NAMALWA (cell line): ENCODE measurements at places on chromosomes 7 and 10.

DNA sequence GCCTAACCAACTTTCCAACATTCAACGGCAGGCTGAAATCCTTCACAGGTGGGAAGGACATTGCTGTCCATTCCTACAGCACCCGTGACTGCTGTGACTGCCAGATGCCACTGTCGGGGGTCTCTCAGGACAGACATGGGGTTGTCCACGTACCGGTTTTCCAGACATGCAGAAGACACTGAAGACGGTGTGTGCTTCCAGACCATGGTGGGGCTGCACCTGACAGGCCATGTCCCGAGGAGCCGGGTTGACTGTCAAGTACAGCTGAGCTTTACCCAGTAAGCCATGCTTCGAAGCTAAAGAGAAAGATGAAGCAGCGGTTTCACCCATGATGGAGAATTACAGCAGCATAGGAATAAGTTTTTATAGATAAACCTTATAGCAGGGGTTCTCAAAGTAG, 70.9 kb downstream of the PKD1L1 start:
- no peak for DNase-seq

DNA sequence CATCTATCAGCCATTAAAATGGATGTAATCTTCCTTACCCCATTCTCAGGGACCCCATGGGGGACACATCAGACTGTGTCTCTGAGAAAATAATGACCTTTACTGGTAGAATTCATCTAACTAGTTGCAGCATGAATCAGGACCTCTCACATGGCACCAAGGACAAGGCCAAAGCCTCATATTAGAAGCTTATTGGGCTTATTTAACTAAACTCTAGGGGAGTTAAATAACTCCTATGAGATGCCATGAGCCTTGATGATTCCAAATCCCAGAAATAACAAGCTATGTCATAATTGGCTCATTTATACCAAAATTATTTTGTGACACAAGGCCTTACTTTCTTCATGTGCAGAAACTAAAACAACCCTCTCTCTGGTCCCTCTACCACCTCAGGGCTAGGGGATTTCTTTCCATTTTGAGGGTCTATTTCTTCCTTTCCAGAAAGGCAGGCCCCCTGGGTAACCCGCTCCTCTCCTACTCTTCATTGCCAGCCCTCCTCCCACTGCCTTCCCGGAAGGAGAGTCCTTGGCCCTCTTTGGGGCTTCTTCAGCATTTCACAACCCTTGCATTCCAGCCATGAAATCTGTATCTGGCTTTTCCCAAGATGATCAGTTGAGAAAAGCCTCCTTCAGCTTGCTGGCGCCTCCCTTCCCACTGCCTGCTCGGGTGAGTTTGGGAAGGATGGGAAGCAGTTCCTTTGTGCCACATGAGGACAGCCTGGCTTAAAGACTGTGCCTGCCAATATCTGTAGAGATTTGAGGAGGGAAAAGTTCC, 41.8 kb upstream of the TRIM8 start:
- no peak for DNase-seq

DNA sequence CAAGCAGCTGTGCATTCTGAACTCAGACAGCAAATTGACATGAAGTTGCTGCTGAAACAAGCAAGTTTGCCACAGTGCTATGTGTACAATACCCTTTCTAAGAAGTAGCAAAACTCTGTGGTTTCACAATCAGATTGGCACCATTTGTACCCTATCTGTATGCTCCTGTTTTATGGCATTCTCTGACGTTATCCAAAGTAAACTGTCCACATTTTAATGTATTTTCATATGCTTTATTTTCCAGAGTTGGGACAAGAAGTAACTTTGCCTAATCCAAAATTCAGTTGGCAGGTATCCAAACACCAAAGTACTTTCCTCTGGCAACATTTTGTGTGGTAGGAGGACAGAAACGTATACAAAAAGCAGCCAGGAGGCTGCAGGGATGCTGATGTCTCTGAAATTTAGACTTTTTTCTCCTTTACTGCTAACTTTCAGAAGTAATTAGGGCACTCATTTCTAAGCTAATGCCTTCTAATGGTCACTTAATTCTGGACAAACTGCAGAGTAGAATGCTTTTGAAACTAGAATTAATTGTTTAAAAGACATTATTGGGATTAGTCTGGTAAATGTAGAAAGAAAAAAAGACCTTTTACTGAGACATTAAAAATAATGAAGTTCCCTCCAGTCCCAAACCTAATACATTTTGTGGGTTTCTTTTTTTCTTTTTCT, 414.7 kb upstream of the NRP1 start:
- DNase-seq = no peak

DNA sequence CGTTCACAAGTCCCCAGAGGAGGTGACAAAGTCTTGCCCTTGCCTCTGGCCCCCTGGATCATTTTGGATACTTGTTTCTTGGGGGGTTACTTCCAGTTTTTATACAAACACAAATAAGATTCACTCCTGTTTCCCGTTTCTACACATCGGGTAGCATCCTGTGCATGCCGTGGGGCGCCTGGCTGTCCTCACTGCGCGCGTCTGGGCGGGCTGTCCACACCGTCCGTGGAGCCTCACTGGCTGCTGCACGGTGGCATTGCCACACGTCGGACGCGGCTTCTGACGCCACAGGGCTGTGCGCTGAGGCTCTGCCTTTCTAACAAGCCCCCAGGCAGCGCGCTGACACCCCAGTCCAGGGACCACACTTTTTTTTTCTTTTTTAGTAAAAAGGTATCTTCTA, 18.4 kb downstream of the BNIP3 start:
- DNase-seq = no peak

GRCh38 chr7:21542891-21543527, at the start of gene DNAH11:
Gene DNAH11, plus strand, starts transcription at chr7:21543039. Its CDS starts 207 bp downstream, at chr7:21543246.
- DNase-seq = no peak

DNA sequence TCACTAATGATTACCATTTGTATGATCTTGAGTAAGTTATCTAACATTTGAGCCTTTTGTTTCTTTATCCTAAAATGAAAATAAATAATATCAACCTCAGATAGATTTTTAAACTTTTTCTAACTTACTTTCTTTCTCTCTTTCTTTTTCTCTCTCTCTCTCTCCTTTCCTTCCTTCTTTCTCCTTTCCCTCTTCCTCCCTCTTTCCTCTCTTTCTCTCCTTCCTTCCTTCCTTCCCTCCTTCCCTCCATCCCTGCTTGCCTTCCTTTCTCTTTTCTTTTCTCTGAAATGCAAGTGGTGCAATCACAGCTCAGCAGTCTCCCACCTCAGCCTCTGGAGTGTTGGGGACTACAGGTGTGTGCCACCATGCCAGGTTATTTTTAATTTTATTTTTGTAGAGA, 132.9 kb upstream of the ASAH2 start:
- no peak for DNase-seq

DNA sequence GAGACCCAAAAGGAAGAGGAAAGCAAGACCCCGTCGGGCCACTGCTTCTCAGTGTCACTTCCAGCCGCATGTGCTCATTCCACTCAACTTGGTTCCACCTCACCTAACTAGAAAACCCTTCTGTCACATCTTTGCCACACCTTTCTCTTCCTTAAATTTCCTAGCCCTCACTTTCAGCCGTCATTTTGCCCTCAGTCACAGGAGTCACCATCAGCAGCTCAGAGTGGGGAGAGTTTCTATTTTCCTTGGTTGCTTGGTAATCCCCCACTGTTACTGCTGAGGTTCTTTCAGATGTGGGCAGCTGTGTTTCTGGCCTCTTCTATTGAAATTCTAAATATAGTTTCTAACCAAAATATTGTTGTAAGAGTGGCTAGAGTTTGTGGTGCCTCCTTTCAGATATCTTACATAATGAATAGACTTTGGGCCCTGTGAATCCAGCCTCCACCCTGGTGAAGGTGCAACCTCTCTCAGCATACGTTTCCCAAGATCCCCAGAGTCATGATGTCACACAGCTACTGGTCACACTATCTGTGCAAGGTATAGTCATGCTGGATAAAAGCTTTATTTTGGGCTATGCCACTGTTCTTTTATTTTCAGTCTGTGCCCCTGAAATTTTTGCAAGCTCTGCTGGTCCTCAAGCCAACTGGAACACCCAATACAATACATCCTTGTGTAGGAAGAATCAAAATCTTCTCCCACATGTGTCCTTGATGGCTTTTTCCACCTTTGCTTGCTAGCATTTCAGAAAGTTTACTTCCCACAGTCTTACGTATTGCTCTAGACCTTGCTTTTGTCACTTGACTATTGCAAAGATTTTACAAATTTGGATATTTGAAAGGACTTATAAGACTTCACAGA, 9.2 kb downstream of the AGBL3 start:
- peak; percentile 31 for DNase-seq

- no peak for DNase-seq
Measured at GRCh38 chr7:123643495-123644441, 11.9 kb upstream of the LMOD2 start.

DNA sequence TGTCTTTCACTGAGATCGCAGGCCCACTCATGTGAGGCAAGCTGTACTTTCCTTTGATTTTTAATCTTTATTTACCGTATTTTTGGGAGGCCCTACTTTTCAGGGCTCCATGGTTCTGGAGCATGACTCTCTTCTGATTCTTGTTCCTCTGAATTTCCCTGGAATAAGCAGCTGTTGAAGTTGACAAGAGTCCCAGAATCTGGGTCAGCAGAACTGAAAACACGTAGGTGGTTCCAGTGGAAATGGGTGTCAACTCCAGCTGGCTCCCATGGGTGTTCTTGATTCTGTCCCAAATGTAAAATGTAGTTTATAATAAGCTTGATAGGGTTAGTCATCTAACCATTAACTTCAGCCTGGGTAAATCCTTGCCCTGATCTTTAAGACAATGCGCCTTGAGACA, 409.4 kb downstream of the GATA3 start:
- DNase-seq = no peak

DNA sequence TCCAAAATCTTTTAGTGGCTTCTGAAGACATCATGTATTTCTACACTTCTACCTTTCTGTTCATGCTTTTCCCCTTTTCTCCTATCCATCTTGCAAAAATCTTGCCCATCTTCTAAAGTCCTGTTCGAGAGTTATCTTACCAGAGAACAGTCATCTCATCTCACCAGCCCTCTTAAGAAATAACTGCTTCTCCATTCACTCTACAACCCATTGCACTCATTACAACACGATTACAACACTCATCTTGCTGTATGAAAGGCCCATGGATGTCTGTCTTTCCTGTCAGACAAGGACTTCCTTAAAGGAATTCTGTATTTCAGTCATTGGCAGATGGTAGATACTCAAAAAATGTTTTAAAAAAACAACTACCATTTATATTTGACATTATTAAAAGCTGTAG, 30.8 kb downstream of the ZNF438 start:
- DNase-seq = no peak

- DNase-seq = no peak
Measured at GRCh38 chr7:95784796-95785195, 12.4 kb downstream of the DYNC1I1 start.

DNA sequence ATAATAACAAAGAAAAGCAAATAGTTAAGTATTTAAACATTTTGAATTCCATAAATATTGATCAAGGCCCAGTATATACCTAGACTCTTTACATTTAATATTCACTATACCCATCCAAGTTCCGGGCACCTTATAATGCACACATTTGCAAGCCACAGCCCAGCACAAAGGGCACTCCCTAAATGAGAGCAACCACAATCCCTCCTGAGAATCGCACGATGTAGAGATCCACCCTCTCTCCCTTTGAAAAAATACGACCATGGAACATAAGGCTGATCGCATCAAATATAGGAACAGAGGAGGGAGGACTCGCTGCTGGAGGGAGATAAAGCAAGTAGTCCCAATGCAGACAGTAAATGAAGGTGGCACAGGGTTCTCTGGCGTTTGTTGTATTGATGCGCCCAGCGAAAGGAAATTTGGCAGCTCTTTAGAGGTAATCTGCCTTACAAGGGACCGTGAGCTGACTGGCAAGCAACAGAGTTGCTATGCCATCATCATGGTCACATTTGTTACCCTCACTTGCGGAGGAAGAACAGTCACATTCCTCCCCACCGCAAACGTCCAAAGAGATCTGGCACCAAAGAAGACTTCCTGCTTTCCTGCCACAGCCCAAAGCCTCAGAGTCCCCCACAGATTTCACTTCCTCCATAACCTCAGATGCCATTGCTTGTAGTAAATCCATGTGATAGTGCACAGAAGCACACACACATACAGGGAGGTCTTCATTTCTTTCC, 16.1 kb upstream of the TAS2R40 start:
- DNase-seq = peak; percentile 33

GRCh38 chr7:140200061-140200989, 23.5 kb upstream of the KDM7A start:
- DNase-seq = no peak

- DNase-seq = peak; percentile 30
Measured at GRCh38 chr10:118734475-118734874, 20.3 kb downstream of the CACUL1 start.

GRCh38 chr7:138963675-138964074, 17.5 kb downstream of the KIAA1549 start:
- no peak for DNase-seq

DNA sequence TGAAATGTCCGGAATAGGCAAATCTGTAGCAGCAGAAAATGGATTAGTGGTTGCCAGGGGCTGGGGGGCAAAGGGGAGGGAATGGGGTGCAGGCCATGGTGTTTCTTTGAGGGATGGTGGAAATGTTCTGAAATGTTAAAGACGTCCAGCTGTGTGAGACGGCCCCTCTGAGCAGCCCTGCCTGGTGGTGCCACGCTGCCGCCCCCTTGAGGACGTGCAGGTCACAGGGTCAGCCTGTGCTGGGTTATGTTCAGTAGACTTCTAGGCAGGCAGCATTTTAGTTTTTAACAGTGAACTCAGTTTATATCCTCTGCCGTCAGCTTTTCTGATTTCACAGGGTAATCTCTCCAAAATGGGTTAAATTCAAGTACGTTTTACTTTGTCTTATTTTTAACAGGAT, 9.4 kb downstream of the NUB1 start:
- DNase-seq = peak; percentile 88

- DNase-seq = no peak
Measured at GRCh38 chr10:33571616-33572015, 237.1 kb upstream of the NRP1 start.

DNA sequence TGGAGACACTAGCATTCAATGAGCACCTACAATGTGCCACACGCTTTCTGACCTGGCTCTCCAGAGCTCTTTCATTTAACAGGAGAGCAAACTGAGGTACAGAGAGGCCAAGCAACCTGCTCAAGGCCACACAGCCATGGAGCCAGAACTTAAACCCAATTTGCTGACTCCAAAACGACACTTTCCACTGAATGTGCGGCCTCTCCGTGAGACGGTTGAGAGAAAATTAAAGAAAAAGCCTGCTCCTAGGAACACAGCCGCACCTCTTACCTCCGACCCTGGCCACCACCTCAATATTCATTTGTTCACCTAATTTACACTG, 42.8 kb downstream of the ZCCHC24 start:
- DNase-seq = no peak
